H54 (cell line): ENCODE measurements at places on chromosomes 5 and 9.

GRCh38 chr5:140546851-140547507, 483 bp upstream of the EIF4EBP3 start:
- no peak for DNase-seq

- DNase-seq = no peak
These were observed 98.6 kb downstream of the OSTF1 start for GRCh38 chr9:75186767-75187380.

DNA sequence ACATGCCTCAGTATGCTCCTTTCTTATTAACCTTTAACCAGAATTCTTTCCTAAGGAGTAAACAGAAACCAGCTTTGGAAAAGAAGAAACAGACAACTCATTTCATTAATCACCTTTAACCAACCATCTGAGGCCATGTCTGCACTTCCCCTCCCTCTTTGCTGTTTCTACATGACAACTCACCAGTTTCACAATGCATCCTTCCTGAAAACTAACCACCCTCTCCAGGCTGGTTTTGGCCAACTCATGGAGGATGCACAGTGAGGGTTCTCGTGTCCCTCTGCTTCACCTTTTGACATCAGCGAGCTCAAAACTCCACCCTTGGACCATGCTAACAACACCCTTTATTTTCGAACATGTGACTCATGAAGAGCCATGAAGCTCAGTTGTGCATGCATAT, 244.1 kb downstream of the ELAVL2 start:
- DNase-seq = no peak

GRCh38 chr5:90161414-90161813, 248.1 kb downstream of the CETN3 start:
- DNase-seq = no peak

DNA sequence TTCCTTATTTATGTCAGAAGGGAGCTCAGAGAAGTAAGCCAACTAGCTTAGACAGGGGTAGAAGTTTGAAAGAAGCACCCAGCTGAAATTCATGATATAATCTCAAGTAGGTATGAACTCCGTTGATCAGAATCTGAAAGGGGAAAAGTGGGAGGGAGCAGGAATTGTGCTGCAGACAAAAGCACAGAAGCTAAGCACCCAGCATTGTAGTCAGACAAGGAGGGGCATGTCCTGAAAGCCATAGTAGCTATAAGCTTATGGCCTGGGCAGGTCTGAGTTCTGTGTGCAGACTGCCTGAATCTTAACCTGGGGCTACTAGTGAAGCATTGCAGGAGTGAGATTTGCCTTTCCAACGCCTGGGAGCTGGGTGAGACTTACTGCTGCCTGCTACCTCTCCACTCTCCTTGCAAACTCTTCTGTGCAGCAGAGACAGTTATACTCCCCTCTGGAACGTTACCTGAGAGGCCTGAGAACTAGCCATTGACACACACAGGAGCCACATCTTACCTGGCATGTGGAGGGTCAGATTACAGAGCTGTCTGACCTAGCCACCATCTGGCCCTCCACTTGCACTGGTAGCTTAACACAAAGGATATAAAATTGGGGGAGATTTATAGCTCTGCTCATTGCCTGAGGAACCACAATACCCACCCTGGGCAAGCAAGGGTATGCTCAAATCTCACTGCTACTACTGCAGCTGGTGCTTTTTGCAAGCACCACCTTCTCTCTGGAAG, 9.8 kb upstream of the CYLC2 start:
- no peak for DNase-seq
